ENCODE measurements at places on chromosomes 5 and 9.

DNA sequence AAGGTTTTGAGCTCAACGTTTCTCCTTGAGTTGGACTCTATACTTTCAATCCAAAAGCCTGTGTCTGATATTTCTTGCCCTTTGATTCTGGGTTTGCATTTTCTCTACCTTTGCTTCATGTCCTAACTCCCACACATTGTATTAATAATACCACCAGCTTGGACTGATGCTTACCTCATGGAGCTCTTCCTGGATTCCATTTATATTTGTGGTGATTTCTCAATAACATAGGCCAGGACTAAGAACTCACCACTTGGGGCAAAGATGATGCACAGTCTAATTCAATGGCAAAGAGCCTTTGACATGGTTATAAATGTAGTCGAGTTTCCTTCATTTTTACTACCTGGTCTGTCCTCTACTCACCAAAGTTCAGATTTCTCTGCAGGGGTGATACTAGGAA is 27.5 kb upstream of the EFNA5 start:
- DNase-seq = no peak

- no peak for DNase-seq
Observed at GRCh38 chr9:89376741-89377351, 58.5 kb downstream of the SECISBP2 start.

GRCh38 chr9:546235-546634 is 295.3 kb upstream of the DMRT1 start:
- DNase-seq = no peak

DNA sequence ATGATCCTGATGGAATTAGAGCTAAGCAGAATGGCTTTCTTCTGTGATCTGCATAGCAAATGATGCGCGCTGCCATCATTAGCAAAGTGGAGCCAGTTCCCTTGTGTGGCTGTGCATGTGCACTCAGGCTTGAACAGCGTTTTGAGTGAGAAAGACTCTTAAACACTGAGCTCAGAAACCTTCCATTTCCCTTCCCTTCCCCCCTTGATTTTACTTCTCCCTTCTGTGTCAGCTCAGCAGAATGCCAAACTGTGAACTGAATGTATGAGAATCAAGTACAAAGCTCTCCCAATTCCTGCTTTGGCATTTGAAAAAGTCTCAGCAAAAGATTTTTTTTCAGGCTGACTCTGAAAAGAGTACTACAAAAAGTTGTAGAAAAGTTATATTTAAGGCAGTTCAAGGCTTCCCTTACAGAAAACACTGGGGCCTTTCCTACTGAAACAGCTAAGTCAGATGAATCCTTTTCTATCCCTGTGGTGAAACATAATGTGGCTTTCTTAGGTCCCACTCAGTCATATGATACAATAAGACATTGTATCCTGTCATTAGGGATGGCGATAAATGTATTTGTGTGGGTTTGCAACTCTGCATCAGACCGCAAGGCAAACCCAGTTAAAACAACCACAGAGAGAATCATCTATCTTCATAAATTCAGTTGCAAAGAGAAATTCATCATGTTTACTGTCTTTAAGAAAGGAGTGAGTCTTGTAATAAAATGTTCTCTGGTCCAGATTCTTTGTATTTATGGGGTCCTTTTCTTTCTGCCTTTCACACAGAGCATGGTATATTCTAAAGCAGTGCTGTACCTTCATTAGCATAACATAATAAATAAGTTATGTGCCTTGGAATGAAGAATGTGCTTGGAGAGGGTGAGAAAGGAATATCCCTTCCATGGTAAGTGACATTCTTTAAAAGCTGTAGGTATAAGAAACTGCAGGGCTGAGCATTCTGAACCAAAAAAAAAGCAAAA is 222.6 kb downstream of the CAAP1 start:
- no peak for DNase-seq

- DNase-seq = no peak
Observed at GRCh38 chr5:96562614-96563013, 99.6 kb upstream of the CAST start.

DNA sequence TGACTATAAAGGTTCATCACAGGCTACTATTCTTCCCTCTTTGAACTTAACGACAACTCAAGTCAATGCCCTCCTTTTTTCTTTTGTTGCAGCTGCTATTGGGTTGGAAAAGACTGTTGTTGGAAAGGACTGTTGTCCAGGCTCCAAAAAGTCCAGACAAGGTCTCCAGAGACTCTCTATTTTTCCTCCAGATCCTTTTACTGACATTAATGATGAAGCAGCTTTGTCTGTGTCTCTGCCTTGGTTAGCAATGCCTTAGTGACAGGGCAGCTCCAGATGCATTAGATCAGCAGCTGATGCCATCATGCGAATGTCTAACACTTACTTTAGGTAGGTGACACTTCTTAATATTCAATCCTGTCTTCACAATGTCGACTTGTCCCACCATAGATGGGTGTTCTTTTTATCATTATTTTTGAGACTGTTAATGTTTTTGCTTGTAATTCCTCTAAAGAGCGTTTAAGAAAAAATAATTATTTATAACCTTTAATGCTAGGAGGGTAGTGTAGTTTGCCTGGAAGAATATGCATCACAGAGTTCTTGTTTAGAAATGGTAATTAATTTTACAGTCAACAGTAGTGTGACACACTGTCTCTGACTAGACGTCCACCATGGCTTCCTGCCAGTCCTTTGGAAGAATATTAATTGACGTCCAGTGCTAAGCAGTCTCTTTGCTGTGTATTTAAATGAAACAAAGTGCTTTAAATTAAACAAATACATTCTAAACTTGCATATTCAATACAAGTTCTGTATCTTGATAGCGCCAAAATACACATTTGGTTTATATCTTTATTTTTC is 492.2 kb downstream of the NR2F1-AS1 start:
- no peak for DNase-seq

DNA sequence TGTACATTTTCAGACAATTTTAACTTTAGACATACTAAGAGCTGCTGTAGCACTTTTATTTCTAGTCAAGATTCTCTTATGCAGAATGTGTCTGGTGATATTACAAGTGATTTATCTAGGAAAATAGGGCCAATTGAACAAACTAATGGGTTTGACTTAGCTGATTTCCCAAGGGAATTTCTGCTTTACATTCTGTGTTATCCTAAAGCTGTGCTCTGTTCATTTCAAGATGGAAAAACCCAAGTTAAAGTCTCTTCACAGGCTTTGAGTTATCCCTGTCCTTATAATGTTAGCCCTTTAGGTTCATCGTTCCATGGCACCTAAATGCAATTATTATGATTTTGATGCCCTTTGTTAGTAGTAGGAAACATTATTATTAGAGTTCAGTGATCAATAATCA is 704.9 kb upstream of the CDH18 start:
- no peak for DNase-seq

- no peak for DNase-seq
Observed at GRCh38 chr5:174575043-174575442, 149.3 kb upstream of the MSX2 start.

DNA sequence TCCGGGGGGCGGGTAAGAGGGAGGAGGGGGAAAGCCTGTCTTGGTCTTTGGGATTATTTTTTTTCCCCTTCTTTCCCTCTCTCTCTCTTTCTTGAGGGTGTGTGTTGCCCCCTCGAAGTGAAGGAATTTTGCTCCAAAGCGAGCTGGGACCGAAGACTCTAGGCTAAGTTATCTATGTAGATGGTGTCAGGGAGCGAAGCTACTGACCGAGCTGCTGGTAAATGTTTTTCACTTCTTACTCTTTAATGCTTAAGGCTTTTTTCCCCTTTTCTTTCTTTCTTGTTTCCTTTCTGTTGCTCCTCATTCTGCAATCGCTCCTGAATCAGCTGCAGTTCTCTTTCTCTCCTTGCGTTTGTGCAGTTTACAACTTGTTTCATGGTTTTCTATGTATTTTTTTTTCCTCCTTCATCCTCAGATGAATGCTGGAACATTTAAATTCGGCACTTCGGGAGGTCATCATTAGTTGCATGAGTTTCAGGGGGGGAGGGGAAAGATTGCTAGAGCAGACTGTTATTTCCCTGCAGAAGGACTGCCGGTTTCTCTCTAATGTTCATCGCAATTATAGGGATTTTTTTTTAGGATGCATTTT is 1312.0 kb upstream of the WWC1 start:
- DNase-seq = no peak

DNA sequence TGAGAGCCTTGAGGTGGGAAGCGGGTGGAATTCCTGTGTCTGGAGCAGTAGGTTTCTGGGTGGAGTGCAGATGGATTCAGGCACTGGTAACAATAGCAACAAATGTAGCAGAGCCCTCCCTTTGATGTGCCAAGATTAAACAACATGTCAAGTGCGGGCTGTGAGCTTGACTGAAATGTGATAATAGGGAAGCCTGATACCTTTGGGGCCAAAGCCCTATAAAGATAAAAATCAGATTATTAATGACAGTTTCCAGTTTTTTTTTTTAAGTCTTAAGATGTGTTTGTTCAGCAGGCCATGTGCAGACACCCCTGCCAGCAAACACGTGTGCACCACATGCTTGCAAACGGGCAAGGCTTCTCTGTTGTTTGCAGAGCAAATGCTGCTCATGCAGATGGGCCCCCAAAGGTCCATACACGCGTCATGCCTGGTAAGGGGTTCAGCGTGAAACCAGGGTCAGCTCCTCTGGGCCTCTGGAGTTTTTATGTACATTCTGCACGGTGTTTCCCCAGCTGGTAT is 193.2 kb downstream of the GADD45G start:
- no peak for DNase-seq

GRCh38 chr5:9467199-9468059 is 78.4 kb downstream of the SEMA5A start:
- no peak for DNase-seq
